ENCODE measurements at places on chromosomes 3 and 15. TPM values are rescaled to one million over a fixed set of nuclear protein-coding genes. Genes with fewer than 3 reads are reported as not detected.

The PLSCR5 gene
- total RNA-seq, result not detected

The ATP13A5 gene
- not detected for total RNA-seq

DNA sequence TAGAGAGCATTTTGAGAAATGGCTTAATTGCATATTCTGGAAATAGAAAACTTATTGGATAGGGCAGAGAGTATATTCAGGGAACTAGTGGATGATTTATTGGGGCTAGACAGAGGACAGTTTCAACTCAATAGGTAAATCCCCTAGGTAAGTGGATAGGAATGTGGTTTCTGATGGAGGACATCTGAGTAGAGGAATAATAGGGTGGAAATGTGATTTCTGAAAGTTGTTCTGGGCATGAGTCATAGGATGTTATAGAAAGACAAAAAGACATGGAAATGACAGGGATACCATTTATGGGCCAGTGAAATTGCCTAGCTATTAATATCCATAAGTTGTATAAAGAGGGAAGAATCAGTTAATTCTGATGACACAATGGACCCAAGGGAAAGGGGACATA, 563.3 kb upstream of the GOLIM4 start:
- no peaks in the 10 kb centered on the region for H3K27me3 ChIP-seq
- no peaks in the 10 kb centered on the region for H3K36me3 ChIP-seq

DNA sequence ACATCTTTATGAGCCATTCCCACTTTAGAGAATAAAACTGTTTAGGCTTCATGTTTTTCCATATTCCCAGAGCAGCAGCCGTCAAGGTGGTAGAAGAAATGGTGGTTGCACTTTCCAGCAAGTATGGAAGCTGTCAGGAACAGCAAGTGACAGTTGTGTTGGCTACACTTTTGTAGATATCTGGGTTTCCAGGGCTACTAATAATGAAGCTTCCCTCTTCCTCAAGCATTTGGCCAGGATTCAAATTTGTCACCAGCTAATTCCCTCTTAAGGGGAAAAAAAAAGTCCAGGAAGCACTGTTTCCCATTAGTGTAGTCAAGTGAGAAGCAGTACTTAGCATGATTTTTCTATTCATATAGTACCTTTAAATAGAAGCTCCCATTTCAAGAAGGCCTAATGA, 252.8 kb downstream of the IGSF11 start:
- no peaks in the 10 kb centered on the region for H3K36me3 ChIP-seq
- H3K27ac ChIP-seq, result no peak overlapping the region
- no peak overlapping the region for H3K4me3 ChIP-seq
- no peaks in the 10 kb centered on the region for H3K4me1 ChIP-seq
- H3K27me3 ChIP-seq, result peaks cover 11% of the 10 kb centered on the region

DNA sequence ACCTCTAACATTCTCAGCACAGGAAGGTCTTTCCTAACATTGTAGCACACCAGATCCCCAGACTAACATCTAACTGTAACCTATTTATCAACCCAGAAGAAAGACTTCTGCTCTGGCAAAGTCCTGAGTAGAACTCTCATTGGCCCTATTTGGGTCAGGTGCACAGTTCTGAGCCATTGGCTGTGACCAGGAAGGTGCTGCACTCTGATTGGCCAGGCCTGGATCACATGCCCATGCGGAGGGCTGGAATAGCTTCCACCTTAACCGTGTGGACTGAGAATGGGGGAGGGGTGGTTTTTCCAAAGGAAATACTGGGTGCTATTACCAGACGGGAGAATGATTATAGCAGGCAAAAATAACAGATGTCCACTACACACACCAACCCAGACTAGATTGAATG, 11.5 kb downstream of the FEZF2 start:
- H3K27me3 ChIP-seq, result peaks cover 24% of the 10 kb centered on the region
- H3K4me3 ChIP-seq, result no peak overlapping the region
- H3K4me1 ChIP-seq, result no peaks in the 10 kb centered on the region
- DNase-seq, result no peak
- no peak overlapping the region for H3K27ac ChIP-seq

DNA sequence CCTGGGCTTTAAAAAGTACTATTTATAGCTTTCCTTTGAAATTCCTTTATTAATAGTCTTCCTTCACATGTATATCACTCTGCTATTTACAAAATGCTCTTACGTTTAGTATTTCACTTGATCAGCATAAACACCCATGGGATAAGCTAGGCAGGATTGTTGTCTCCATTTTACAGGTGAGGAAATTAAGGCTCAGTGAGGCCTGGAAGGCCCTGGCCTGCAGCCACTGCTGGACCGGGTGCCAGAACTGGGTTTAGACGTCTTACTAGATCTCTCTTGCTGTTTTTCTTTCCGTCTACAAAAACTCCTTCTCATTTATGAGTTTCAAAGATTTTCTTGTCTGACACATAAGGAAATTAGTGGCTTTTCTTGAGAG, 236.4 kb downstream of the LPP start:
- no peak overlapping the region for H3K4me3 ChIP-seq
- peaks cover 2% of the 10 kb centered on the region for H3K36me3 ChIP-seq
- no peak for DNase-seq
- peak overlapping the region; percentile 41 for H3K27ac ChIP-seq
- peaks cover 18% of the 10 kb centered on the region for H3K4me1 ChIP-seq
- no peaks in the 10 kb centered on the region for H3K27me3 ChIP-seq

DNA sequence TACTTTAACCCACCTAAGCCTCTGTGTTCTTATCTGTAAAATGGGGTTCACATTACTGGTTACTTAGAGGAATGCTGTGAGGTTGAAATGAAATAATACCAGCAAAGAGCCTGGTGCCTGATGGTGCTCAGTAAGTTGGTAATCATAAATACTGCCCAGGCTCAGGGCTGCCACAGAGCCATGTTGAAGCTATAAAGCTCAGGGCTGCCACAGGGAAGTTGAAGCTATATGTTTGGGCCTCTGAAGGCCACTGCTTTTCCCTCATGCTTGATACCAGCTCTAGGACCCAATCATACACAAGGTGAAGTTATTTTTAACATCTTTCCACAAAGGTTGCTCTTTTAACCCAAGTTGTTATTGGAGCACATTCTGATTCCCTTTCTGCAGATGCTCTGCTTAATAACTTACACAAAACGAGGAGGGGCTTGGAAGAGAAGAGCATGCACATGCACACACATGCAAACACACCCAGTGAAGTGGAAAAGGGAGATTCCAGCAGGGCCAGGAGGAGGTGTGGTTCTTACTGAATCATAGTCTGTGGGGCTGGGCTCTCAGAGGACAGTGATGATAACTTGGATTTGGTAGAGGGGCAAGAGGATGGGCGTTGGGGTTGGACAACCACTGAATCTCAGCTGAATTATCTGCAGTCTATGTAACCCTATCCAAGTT, 17.4 kb downstream of the PARP14 start:
- no peak for DNase-seq
- peaks cover 79% of the 10 kb centered on the region for H3K36me3 ChIP-seq
- H3K4me1 ChIP-seq, result peaks cover 25% of the 10 kb centered on the region
- no peak overlapping the region for H3K4me3 ChIP-seq
- no peaks in the 10 kb centered on the region for H3K27me3 ChIP-seq

DNA sequence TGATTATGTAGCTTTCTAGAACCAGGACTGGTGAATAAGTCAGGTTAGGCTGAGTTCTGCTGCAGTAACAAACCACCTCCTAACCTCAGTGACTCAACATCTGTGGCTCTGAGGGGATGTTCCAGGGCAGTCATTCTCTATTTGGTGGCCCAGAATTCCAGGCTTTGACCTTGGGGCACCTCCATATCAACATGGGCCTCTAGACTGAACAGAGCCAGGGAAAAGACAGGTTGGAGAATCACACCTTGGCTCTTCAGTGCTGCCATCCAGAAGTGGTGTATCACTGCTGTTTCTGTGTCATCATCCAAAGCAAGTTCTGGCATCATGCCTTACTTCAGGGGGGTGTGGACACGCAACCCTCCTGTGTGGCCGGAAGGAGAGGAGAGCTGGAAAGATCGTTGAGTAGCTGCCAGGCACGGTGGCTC, 15.3 kb downstream of the ZBTB47 start:
- H3K27me3 ChIP-seq, result no peaks in the 10 kb centered on the region
- H3K27ac ChIP-seq, result no peak overlapping the region
- no peak for DNase-seq
- H3K36me3 ChIP-seq, result no peaks in the 10 kb centered on the region
- no peak overlapping the region for H3K4me3 ChIP-seq

- H3K4me1 ChIP-seq, result peaks cover 7% of the 10 kb centered on the region
- H3K36me3 ChIP-seq, result no peaks in the 10 kb centered on the region
- H3K27ac ChIP-seq, result no peak overlapping the region
- peaks cover 4% of the 10 kb centered on the region for H3K27me3 ChIP-seq
- no peak for DNase-seq
Measured at GRCh38 chr15:73796331-73796831, 43.2 kb upstream of the INSYN1 start.

GRCh38 chr3:147758771-147759170, 349.6 kb downstream of the ZIC1 start:
- no peak overlapping the region for H3K27ac ChIP-seq
- H3K36me3 ChIP-seq, result no peaks in the 10 kb centered on the region
- no peak for DNase-seq
- H3K4me1 ChIP-seq, result no peaks in the 10 kb centered on the region

DNA sequence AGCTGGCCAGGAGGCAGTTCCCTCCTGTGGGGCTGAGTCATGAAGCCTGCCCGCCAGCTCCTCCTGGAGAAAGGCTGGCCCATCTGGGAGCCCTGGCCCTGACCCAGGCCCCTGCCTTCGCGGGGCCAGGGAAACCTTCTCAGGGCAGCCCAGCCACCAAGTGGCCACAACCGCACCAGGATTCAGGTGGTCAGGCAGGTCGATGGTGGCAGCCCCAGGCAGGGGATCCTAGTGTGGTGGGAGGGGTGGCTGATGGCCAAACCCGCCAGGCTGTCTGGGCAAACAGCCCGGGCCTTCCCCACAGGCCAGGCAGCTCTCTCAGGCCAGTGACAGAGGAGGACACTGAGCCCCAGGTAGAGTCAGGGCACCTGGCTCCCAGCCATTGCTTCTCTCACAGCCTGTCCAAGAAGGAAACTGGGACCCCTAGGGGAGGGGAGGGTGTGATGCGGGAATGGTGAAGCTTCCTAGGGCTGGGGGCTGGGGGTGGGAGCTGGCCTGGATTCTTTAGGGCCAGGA, 1.2 kb downstream of the TWF2 start:
- H3K27ac ChIP-seq, result peak overlapping the region; percentile 84
- DNase-seq, result no peak
- peaks cover 30% of the 10 kb centered on the region for H3K36me3 ChIP-seq
- no peaks in the 10 kb centered on the region for H3K27me3 ChIP-seq

DNA sequence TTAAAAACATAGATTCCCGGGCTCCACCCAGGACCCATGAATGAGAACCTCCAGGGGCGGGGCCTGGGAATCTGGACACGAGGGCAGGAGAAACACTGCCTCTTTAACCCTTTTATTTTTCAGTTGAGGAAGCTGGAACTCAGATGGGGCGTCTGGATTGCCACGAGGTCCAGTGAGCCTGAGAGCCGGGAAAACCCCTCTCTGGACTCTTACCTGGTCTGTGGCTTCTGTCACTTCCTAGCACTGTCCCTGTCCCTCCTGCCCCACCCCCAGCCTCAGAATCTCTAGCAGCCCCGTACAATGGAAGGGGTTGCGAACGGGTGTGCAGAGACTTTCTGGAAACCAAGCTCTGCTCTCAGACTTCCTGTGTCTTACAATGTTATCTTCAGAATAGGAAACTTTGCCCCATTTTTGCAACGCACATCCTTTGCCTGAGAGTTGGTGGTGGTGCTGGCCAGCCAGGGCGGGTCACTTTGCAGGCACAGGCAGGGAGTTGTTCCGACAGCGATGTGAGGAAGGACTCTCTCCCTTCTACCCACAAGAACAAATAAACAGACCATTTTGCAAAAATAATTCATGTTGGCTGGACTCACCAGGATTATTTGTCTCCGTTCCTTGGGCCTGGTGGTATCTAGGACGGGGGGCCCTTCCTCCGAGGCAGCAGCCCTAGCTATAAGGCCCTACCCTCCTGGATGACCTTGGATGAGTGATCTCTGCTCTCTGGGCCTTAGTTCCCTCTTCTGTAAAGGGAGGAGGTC, 59.1 kb downstream of the SMAD6 start:
- peaks cover 59% of the 10 kb centered on the region for H3K27me3 ChIP-seq
- H3K4me1 ChIP-seq, result peaks cover 5% of the 10 kb centered on the region
- no peak overlapping the region for H3K4me3 ChIP-seq

DNA sequence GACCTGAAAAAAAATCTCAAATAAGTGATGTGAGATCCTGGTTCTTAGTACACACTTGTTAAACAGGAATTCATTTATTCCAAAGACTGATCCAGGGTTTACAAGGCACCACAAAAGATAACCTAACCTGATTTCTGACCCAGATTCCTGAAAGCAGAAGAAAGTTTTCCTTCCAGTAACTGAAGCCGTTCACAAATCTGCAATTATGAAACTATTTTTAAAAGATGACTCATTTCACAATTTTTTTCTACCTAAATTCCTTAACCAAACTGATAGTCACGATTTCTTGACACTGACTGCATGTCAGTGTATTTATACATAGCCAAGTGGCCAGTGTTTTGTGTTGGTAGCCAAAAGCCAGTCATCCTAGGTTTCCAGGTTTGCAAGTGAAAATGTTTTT, 17.1 kb downstream of the SLC9A9 start:
- H3K4me3 ChIP-seq, result peak overlapping the region; percentile 37
- DNase-seq, result no peak
- no peaks in the 10 kb centered on the region for H3K27me3 ChIP-seq
- H3K27ac ChIP-seq, result no peak overlapping the region
- H3K36me3 ChIP-seq, result peaks cover 12% of the 10 kb centered on the region

The RPL4 gene
- total RNA-seq, result 2,722 TPM

GRCh38 chr3:124385996-124386395, 344.3 kb upstream of the UMPS start:
- H3K27ac ChIP-seq, result no peak overlapping the region
- peaks cover 36% of the 10 kb centered on the region for H3K27me3 ChIP-seq
- no peak for DNase-seq
- H3K36me3 ChIP-seq, result no peaks in the 10 kb centered on the region
- no peak overlapping the region for H3K4me3 ChIP-seq

DNA sequence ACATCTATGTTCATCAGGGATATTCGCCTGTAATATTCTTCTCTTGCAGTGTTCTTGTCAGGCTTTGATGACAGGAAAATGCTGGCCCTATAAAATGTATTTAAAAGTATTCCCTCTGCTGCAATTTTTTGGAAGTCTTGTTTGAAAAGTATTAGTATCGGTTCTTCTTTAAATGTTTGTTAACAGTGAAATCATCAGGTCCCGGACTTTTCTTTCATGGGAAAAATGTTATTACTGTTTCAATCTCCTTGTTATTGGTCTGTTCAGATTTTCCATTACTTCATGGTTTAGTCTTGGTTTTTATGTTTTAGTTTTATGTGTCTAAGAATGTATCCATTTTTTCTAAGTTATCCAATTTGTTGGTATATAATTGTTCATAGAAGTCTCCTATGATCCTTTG, 225.6 kb downstream of the RBMS3 start:
- H3K4me3 ChIP-seq, result no peak overlapping the region
- H3K27ac ChIP-seq, result no peak overlapping the region
- no peaks in the 10 kb centered on the region for H3K36me3 ChIP-seq

GRCh38 chr15:68411735-68412134, 20.2 kb downstream of the ITGA11 start:
- peaks cover 5% of the 10 kb centered on the region for H3K4me1 ChIP-seq
- peaks cover 4% of the 10 kb centered on the region for H3K27me3 ChIP-seq
- no peak overlapping the region for H3K4me3 ChIP-seq
- H3K36me3 ChIP-seq, result no peaks in the 10 kb centered on the region

The GRM2 gene
- 0.52 TPM for total RNA-seq

The ANAPC13 gene
- total RNA-seq, result 15.1 TPM

- no peak overlapping the region for H3K27ac ChIP-seq
- H3K27me3 ChIP-seq, result peaks cover 3% of the 10 kb centered on the region
- H3K4me3 ChIP-seq, result no peak overlapping the region
- DNase-seq, result peak; percentile 60
Measured at GRCh38 chr3:10344147-10344943, 23.4 kb upstream of the SEC13 start.

All from activated CD8-positive, alpha-beta memory T cell treated with anti-CD3 and anti-CD28 coated beads, Interleukin-2, amount 10 ng/mL, durations not matched to agents 7 days and 5 days (primary cell).